ENCODE measurements at places on chromosomes 1 and 21. TPM values are rescaled to one million over a fixed set of nuclear protein-coding genes. Genes with fewer than 3 reads are reported as not detected.

DNA sequence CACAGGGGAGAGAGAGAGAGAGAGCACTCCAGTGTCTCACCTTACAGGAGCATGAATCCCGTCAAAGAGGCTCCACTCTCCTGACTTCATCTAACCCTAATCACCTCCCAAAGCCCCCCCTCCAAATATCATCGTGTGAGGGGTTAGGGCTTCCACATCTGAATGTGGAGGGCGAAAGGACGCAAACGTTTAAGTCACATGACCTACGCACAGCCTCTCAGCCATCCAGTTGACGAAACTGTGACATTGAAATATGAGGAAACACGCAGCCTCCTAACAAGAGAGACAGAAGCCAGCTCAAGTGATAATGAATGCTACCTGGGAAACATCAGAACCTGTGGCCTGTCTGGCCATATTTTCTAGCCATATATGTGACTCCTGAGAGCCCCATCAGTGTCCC lies 63.7 kb downstream of the MATN1 start:
- DNase-seq: no peak

DNA sequence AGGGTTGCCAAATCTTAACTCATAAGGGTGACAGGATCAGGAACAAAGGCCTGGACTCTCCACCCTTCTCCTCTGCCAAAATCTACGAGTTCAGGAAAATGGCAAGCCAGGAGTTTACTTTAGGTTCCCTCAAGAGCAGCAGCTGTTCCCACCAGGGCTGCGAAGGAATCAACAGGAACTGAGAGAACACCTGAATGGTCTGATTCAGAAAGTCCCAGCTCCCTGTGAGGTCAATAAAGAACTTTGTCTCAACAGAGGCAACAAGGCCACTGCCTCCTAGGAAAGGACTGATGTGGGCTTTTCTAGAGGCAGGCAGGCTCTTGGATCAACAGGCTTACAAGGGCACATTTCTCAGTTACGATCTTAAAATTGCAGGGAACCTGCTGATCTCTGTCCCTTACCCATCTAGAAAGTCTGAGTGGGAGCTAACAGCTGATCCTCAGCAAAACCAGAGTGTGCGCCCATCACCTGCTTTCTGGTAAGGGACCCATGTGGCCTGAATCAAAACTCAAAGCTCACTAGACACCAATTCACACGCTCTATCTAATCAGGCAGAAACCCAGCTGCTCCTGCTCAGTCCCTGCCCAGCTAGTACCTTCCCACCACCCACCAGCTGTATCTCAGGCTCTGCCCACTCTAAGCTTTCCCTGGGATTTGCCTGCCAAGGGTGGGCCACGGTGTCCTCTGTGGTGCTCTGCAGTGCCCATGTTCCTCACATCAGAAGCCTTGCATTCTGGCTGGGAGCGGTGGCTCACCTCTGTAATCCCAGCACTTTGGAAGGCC lies 83.1 kb downstream of the CAPZB start:
- DNase-seq: no peak

DNA sequence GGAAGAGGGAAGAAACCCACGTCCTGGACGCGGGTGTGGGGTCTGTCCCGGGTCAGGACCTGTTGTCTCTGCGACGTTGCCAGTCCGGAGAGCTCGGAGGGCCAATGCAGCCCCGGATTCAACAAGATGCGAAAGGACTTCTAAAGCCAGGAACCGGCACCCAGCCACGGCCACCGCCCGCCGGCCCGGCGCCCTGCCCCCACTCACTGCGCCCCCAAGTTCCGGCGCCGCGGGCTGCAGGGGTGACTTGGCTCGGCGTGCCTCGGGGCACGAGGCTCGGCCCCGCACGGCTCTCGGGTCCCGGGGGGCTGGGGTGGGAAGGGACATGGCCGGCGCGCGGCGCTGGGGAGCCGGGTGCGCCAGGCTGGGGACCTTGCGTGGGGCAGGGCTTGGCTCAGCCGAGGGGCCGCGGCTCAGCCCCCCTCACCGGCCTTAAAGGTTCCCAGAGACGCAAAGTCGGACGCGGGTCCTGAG lies 51.8 kb upstream of the H6PD start:
- DNase-seq: no peak

GRCh38 chr1:69163241-69163640 lies 404.5 kb upstream of the LRRC7 start:
- no peak for DNase-seq

- no peak for DNase-seq
Observed at GRCh38 chr1:228095938-228096337, 7.2 kb downstream of the C1orf35 start.

GRCh38 chr21:44552136-44552535 lies 831 bp upstream of the KRTAP10-2 start:
- no peak for DNase-seq

- no peak for DNase-seq
Observed at GRCh38 chr1:213598263-213598662, 389.5 kb upstream of the PROX1 start.

GRCh38 chr1:75725266-75725665 lies 757 bp downstream of the ACADM start:
- no peak for DNase-seq

- DNase-seq: no peak
Observed at GRCh38 chr1:154972517-154973343, 1.8 kb upstream of the CKS1B start.

GRCh38 chr1:164712131-164713036 lies 153.4 kb downstream of the PBX1 start:
- DNase-seq: no peak

DNA sequence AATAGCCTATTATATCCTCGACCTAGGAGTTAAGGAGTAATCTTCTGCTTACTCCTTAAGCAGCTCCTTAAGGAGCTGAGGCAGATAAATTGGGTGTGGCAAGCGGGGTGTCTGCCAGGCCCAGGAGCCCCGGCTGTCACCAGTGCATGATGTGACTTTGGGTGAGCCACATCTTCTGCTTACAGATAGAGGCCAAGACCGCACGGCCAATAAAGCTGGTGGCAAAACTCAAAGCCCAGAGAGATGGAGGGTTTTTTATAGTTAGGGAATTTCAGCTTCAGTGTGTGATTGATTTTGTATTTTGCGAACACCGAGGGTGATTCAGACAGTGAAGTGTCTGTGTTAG lies 9.8 kb downstream of the MX2 start:
- no peak for DNase-seq

DNA sequence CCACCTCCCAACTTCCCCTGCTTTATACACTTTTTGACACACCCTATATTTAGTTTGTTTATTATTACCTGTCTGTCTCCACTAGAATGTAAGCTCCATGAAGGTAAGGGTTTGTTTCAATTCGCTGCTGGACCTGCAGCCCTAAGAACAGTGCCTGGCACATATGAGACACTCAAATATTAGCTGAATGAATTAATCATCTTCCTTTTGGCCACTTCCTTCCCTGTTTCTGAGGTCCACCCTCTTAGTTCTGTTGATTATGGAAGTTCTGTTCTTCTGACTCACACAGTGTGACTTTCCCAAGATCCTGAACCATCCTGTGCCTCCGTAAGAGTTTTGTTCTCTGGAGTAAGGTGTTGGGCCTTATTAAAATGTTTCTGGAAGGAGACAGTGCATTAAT lies 40.4 kb upstream of the GJA5 start:
- DNase-seq: no peak

- DNase-seq: no peak
Observed at GRCh38 chr1:96979304-96980268, 258.0 kb downstream of the PTBP2 start.

GRCh38 chr1:227541129-227541528 lies 22.2 kb upstream of the ZNF678 start:
- no peak for DNase-seq

- no peak for DNase-seq
Observed at GRCh38 chr1:193957556-193958095, 771.2 kb upstream of the B3GALT2 start.

- no peak for DNase-seq
Observed at GRCh38 chr1:203480084-203480483, 4.5 kb downstream of the PRELP start.

GRCh38 chr1:14869187-14869586 lies 270.7 kb downstream of the KAZN start:
- DNase-seq: no peak

DNA sequence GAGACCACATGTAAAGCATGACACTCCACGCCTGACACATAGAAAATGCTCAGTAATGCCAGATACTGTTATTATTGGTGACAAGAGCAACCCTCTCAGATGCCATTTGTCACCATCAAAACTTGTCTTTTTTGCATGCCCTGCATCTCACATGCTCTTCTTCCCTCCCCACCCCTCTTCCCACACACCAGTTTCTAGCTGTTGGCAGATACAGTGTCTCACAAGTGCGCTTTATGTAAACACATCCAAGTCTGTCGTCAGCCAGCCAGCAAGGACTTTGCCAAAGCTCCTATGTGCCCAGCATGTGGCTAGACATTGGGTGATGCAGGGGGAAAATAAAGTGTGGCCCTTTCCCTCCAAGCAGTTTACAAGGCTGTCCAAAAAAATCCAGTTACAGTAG lies 44.9 kb upstream of the EPHA8 start:
- no peak for DNase-seq

DNA sequence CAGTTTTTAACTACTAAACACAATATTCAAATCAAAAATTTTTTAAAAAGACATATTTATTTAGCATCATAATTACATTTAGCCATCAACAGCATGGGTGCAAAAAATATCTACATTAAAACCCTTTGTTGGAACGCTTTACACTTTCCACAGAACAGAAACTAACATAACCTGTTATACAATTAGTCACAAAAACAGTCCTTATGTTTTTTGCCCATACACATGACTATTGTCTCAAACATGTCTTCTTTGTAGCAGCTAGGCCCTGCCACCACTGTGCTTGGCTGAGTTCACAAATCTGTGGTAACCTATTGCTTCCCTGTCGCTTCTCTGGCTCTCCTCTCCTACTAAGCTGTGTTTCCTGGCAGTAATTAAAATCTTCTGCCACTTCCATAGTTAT lies 1350.0 kb upstream of the ADGRL2 start:
- DNase-seq: no peak

- no peak for DNase-seq
Observed at GRCh38 chr1:117070124-117070523, 10.0 kb downstream of the TTF2 start.

Gene DRAM2
- 69.3 TPM for polyA plus RNA-seq

Gene OR2G6
- not detected for polyA plus RNA-seq

Gene MARK1
- not detected for polyA plus RNA-seq

Gene GREM2
- 0.61 TPM for polyA plus RNA-seq

Gene TIE1
- not detected for polyA plus RNA-seq

Gene MPZ
- not detected for polyA plus RNA-seq
